ENCODE measurements at places on chromosomes 4 and X.
A peak's percentile ranks its signal among the peaks of the same experiment; 100 is the strongest.

DNA sequence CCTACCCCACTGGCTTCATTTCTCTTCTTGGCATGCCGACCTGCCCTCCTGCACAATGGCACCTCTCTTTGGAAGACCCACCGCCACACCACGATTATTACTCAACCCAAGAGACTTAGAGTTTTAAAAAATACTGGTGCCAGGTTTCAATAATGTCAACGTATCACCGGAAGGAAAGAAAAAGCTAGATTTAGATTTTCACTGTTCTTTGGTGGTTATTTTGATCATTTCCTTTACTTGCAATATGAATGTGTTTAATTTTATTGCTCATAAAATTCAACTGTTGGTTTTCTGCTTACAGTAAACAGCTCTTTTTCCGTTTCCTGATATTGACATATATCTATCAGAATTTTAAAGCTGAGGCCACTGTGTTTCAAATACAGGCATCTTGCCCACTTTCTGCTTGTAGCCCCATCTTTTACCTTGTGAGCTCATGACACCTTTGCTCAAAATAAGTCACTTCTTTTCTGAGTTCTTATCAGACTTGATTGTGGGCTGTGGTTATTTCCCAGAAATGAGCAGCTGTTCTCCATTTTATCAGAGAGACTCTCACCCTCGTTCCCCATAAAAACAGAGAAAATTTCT, 439.1 kb downstream of the INPP4B start:
- peaks cover 2% of the 10 kb centered on the region for H3K36me3 ChIP-seq
- H3K4me3 ChIP-seq: no peak overlapping the region
- peak overlapping the region; percentile 99 for H3K27ac ChIP-seq
- DNase-seq: no peak

GRCh38 chr4:40182001-40182400, 14.8 kb upstream of the RHOH start:
- H3K36me3 ChIP-seq: no peaks in the 10 kb centered on the region
- H3K4me1 ChIP-seq: peaks cover 55% of the 10 kb centered on the region
- H3K27me3 ChIP-seq: no peaks in the 10 kb centered on the region
- H3K27ac ChIP-seq: peak overlapping the region; percentile 87

DNA sequence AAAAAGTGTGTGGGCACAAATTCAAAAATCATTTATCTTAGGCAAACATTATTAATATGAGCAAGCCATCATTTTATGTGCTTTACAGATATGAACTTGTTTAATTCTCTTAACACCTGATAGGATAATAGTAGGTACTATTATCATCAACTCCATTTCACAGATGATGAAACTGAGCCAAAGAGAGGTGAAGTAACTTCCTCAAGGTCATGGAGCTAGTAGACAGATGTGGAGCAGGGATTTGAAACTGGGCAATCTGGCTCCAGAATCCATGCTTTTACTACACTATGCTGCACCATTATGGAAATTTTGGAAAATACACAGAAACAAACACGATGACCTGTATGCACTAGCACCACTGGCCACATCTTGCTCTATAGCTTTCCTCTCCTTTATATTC, 1.0 kb upstream of the PIN4 start:
- no peaks in the 10 kb centered on the region for H3K36me3 ChIP-seq
- no peak overlapping the region for H3K27ac ChIP-seq
- H3K4me3 ChIP-seq: no peak overlapping the region
- no peak for DNase-seq

- no peaks in the 10 kb centered on the region for H3K27me3 ChIP-seq
- no peak overlapping the region for H3K27ac ChIP-seq
- no peaks in the 10 kb centered on the region for H3K4me1 ChIP-seq
Observed at GRCh38 chrX:43836435-43837184, 45.6 kb downstream of the MAOB start.

DNA sequence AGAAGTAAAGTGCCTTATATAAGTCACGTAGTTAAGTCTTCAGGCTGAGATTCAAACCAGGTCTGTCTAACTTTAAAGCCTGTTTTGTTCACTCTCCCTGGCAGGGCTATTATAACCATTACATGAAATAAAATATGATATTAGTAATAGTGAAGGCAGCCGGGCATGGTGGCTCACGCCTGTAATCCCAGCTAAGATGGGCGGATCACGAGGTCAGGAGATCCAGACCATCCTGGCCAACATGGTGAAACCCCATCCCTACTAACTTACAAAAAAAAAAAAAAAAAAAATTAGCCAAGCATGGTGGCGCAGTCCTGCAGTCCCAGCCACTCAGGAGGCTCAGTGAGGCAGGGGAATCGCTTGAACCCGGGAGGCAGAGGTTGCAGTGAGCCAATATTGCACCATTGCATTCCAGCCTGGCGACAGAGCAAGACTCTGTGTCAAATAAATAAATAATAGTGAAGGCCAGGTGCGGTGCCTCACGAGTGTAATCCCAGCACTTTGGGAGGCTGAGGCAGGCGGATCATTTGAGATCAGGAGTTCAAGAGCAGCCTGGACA, 22.1 kb upstream of the SOWAHD start:
- no peak overlapping the region for H3K4me3 ChIP-seq
- H3K27ac ChIP-seq: no peak overlapping the region
- no peak for DNase-seq
- H3K27me3 ChIP-seq: no peaks in the 10 kb centered on the region
- H3K36me3 ChIP-seq: no peaks in the 10 kb centered on the region

DNA sequence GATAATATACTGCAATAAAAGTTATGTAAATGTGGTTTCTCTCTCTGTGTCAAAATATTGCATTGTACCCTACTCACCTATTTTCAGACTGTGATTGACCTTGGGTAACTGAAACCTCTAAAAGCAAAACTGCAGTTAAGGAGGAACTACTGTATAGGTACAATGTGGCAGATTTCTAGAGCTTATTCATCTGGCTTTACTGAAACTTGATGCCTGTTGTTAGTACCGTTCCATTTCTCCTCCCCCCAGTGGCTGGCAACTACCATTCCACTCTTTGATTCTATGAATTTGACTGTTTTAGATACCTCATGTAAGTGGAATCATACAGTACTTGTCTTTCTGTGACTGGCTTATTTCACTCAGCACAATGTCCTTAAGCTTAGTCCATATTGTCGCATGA, 61.9 kb downstream of the HOPX start:
- no peak overlapping the region for H3K4me3 ChIP-seq
- DNase-seq: no peak
- no peaks in the 10 kb centered on the region for H3K36me3 ChIP-seq
- no peak overlapping the region for H3K27ac ChIP-seq

DNA sequence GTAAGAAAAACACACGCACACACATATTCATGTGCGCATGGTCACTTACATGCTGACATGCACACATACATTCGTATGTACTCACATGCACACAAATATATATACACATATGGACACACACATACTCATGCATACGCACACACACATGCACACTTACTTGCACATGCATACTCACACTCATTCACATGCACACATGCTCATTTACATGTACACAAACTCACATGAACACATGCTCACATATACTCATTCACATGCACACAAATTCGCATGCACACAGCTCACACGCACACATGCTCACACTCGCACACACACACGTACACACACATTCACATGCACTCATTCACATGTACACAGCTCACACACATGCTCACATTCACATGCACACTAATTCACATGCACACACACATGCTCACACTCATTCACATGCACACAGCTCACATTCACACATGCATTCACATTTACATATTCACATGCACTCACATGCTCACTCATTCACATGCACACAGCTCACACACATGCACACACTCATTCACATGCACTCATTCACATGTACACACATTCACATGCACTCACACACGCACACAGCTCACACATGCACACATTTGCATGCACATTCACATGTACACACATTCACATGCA, 276.1 kb downstream of the DHRSX start:
- no peaks in the 10 kb centered on the region for H3K27me3 ChIP-seq
- H3K4me3 ChIP-seq: no peak overlapping the region
- peaks cover 2% of the 10 kb centered on the region for H3K36me3 ChIP-seq
- no peaks in the 10 kb centered on the region for H3K4me1 ChIP-seq

- H3K27me3 ChIP-seq: no peaks in the 10 kb centered on the region
- H3K4me1 ChIP-seq: no peaks in the 10 kb centered on the region
- no peak overlapping the region for H3K27ac ChIP-seq
- no peaks in the 10 kb centered on the region for H3K36me3 ChIP-seq
Observed at GRCh38 chr4:16852228-16852627, 46.2 kb downstream of the LDB2 start.
